ENCODE measurements at places on chromosomes 7 and 10.

DNA sequence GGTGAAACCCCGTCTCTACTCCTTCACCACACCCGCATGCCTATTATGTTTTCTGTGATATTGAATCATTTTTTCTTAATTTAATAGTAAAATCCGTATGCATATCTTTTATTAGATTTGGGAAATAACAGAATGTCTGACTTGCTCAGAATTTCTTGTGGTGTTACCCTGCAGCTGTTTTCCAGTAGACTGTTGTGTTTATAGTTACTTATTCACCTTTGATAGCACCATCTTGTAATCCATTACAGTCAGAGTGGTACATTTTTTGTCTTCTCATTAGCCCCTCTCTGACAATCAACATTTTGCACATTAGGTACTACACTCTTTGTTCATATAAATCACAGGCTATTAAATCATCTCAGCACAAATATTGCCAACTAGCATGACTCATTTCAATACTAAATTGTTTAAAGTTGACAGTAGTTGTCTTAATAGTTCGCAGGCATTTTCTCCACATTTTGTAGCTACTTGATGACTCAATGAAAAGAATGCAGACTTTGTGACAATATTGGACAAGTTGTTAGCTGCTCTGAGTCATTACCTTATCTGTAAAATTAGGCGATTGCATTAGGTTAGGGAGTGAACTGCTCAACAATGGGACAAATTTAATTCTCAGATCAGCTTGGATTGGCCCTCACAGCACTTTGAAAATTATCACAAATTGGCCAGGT is 17.8 kb upstream of the SLC16A12 start:
- peak; percentile 83 for DNase-seq

DNA sequence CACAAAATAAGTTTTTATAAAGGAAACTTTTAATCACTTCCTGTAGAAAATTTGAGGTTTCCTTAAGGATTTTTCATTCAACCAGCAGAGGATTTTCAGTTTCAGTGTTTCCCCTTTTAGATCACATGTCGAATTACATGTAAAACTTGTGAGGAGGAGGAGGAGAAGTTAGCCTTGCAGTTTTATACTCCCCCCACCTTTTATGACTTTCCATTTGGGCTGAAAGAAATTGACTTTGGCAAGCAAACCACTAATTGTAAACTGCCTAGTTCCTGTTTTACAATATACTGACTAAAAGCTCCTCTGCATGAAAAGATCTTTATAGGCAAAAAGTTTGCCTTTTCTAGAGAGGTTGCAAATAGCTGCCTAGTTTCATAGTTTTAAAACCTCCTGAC is 3.0 kb downstream of the BAMBI start:
- no peak for DNase-seq

DNA sequence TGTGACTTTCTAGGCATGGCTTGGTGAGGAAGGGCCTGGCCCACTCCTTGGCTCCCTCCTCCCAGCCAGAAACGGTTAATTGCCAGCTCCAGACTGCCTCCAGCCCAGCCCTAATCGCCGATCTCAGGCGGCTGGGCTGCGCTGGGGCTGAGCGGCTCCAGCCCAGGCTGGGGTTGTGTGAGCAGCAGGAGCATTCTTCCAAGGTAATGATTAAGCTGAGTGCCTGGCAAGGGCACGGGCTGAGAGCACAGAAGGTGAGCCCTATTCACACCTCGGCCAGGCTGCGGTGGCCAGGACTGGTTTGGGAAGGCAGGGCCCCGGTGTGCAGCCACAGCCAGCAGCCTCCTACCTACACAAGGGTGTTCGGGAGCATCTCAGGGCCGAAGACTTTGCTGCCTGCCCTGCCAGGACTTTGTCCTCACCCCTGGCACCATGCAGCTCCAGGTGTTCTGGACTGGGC is at the start of gene TMEM72:
Gene TMEM72, plus strand, starts transcription at position 257 of the 460 bp plus-strand sequence. Its CDS starts 176 bp downstream, at position 433.
- no peak for DNase-seq

DNA sequence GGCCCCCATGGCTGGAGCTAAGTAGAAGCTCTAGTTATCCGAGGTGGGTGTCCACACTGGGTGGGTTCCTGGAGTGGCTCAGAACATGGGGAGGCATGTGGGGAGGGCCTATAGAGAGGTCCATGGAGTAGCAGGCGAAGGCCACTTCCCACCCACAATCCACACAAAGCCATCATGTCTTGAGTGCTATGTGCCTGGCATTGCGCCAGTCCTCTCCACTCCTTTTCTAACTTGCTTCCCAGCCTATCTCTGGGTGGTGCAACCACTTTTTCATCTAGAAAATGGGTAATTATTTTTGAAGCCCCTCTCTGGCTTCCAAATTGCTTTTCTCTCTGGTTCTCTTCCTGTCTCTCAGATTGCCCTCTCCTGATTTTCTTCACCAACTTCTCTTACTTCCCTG is 263.6 kb downstream of the PHTF2 start:
- no peak for DNase-seq

GRCh38 chr7:110800984-110801383 is 289.9 kb upstream of the LRRN3 start:
- no peak for DNase-seq

- no peak for DNase-seq
Observed at GRCh38 chr7:93119191-93119905, 1.6 kb upstream of the SAMD9 start.

DNA sequence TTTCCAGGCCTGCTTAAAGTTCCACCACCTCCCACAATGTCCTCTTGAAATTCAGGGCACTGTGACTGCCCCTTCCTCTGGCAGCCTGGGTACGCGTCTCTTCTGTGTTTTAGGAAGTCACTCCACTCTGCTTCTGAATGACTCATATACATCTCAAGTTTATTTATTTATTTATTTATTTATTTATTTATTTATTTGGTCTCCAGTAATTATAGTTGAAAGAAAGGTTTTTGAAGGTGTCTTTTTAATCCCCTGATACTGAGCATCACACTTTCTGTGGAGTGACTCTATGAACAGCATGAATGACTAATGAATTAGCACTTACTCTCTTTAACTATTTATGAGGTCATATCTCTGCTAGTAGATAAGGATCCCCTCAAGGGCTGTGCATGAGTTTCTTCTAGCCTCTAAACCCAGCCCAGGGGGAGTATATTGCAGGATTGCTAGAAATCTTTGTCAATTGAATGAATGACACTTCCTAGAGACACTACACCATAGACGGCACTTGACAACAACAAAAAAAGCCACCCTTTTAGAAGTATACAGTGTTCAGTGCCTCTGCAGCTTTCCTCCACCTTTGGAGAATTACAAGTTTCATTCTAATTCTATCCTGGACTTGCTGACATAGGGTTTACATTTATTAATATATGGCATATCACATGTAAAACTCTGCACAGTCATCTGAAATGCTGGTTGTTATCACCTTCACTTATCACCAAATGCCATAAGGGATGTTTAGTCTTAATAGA is 2.1 kb downstream of the MACC1 start:
- DNase-seq, result peak; percentile 21

DNA sequence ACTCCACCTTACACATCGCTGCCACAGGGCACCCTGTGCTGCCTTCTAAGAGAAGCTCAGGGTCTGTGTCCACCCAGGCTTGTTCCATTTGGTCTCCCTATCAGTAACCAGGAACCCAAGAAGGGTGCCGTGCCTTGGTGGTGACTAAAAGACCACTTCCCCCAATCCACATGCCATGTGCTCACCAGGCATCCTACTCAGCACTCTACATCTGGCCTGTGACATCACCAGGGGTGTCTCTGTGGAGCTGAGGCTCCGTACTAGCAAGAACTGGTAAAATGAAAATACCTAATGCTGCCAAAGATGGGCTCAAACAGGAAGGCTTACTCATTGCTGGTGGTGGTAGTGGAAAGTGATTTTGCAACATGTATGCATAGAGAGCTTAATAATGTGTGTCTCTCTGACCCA is 19.0 kb upstream of the C10orf71 start:
- DNase-seq, result peak; percentile 2

DNA sequence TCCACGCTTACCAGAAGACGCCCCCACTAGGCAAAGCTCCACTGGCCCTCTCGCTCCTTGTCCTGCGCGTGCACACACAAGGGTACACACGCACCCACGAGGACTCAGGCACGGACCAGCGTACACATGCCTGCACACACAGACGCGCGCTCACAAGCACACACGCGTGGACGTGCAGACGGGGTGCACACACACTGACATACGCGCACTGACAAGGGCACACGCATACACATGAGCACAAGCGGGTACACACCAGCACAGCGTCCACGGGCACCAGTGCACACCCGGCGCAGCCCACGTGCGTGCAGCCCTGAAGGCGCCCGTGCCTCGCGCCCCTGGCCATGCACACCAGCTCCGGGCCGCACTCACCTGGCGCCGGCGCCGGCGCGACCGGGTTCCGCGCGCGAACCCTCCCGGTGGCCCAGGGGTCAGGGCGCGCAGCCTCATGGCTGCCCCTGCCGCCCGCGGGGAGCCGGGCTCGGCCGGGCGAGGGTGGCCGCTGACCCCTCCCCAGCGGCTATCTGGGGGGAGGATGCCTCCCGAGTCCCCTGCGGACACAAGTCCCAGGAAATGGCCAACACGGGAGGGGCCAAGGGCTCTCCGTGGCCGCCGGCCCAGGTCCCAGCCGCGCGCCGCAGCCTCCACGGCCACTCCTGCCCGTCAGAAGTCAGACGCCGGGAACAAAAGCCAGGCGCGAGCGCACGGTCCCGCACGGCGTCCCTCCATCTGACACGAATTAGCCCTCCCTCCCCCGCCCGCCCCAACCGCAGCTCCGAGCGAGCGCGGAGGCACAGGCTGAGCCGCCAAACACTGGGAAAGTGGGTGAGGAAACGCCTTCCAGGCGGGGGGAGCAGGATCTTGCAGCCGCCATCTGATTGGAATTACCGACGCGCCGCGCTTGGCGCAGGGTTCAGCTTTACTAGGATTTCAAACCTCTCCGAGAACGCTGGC is 45.0 kb downstream of the TNS3 start:
- no peak for DNase-seq

DNA sequence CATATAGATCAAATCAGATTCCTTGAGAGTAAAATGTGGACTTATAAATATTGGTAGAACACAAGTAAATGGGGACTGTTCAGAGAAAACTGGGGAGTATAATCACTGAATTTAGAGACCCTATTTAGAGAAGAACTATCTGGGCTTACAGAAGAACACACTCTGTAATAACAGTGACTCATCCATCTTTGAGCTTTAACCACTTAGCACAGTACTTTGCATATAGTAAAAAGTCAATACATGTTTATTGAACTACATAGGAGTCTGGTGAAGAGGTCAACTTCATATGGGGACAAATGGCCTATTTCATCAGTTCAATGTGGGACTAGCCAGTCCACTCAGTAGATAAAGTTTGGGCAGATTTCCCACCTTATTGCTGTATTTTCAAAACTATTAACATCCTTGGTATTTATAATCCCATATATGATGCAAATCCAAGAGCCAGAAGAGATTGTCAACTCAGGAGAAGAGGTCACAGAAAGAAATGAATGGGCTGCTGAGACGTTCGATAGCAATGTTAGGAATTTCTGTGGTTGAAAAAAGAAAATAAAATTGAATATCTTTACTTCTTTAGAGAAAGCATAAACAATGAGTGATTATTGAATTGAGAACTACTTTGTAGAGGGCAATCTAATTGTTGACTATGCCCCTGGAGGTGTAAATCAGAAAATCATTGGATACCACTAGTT is 119.3 kb upstream of the CACNA2D1 start:
- no peak for DNase-seq

GRCh38 chr10:71234004-71234894 is 21.9 kb downstream of the UNC5B start:
- no peak for DNase-seq

DNA sequence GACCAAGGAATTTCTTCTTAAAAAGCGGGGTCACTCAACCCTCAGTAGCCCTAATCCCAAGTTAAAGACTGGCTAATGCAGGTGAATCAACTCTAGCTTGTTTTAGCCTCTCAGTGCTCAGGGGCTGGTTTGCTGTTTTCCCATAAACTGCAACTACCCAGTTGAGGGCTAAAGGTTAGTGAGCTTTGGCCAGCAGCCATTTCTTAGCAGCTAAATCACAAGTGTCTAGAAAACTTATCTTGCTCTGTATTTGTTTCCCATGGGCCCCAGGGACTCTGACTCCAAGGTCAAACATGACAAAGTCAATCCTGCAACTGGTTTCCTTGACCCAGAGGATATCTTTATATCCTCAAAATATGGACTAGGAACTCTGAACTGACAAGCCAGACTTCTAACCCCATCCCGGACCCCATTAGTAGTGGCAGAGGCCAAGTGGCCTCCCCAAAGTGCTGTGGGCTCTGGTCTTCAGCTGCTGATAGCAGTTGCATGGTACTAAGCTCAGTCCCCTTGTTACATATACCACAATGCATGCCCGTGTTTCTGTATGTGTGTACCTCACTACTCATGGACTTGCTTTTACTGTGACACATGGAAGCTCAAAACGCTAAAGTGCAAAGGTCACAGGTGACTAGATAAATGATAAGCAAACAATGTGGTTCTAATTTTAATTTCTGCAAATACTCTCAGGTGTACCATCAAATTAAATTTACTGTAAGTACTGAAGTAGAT is 793.0 kb upstream of the IGFBP3 start:
- DNase-seq, result no peak

- no peak for DNase-seq
Observed at GRCh38 chr7:7257899-7258692, 75.8 kb downstream of the C1GALT1 start.

DNA sequence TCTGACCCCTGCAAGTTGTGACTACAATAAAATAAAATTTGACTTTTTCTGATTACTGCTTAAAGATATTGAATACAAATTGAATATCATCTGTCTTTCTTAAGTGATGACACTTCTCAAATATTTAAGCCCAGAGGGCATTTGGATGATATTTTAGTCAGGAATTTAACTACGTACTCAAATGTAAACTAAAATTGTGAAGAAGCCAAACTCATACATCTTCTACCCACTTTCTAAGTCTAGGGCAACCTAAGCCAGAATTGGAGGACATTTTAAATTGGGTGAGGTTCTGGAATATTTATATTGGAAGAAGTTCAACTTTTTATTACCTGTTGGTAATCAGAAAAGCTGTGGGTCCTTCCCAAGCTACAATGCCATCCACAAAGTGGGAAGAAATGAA is 149.1 kb upstream of the WDR11 start:
- DNase-seq, result no peak

DNA sequence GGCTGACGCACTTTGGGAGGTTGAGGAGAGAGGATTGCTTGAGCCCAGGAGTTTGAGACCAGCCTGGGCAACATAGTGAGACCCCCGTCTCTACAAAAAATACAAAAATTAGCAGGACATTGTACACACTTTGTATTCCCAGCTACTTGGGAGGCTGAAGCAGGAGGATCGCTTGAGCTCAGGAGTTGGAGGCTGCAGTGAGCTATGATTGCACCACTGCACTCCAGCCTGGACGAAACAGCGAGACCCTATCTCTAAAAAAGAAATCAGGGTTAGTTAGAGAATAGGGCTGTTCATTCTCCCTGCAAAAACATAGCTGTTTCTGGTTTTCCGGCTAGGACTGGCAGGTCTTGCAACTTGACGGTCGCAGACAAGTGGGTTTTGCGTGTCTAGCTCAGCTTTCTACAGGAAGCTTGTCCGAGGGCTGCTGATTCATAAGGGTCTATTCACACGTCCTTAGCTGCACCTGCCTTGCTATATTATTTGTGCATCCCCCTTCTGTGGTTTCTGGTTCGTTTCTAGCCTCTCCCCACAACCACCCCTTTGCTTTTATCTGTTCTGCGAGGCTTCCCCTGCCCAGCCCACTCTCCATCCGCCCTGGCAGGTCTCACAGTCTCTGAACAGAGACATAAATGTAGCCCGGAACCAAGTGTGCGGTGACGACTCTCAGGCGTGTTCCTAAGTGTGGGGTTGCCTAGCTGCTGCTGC is 10.7 kb downstream of the AMZ1 start:
- no peak for DNase-seq

All from RKO (cell line).